ENCODE measurements at places on chromosomes 16 and 17.
A peak's percentile ranks its signal among the peaks of the same experiment; 100 is the strongest.

GRCh38 chr17:56597495-56597990 lies 4.0 kb downstream of the NOG start:
- DNase-seq = no peak

GRCh38 chr17:66547151-66547865 lies 244.9 kb downstream of the PRKCA start:
- DNase-seq = no peak

- DNase-seq = peak; percentile 72
Observed at GRCh38 chr17:75295201-75296158, 6.2 kb upstream of the SLC25A19 start.

- no peak for DNase-seq
Observed at GRCh38 chr16:12201216-12201615, 224.7 kb downstream of the SNX29 start.

DNA sequence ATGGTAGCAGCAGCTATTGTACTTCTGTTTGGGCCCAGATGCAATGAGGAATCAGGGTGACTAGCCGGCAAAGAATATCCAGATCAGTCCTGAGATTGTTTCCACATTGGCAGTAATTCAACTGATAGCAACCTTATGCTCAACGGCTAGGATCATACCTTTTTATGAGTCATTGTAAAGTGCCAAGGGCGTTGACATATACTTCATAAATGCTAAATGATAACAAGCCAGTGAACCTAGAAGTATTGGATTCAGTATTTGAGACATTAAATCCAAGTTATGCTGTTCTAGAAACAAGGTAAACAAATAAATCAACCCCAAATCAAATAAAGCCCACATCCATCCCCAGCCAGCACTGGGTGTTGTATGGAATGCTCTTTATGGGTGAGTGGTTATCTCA lies 207.1 kb upstream of the ZFHX3 start:
- no peak for DNase-seq

DNA sequence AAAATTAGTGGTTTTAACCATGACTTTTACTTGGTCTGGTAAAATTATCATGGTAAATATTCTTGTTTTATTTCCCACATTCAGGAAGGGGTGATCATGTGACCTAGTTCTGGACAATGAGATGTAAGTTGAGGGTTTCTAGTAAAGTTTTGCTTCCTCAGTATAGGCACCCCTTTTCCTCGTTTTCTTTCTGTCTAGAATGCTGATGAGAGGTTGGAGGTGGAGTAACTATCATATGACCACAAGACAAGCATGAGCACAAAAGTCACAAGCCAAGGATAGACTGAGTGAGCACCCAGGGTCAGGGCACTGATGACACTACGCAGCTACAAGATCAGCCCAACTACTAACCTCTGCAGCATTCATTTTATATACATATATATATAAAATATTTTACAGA lies 53.9 kb downstream of the MYO1D start:
- DNase-seq = no peak

DNA sequence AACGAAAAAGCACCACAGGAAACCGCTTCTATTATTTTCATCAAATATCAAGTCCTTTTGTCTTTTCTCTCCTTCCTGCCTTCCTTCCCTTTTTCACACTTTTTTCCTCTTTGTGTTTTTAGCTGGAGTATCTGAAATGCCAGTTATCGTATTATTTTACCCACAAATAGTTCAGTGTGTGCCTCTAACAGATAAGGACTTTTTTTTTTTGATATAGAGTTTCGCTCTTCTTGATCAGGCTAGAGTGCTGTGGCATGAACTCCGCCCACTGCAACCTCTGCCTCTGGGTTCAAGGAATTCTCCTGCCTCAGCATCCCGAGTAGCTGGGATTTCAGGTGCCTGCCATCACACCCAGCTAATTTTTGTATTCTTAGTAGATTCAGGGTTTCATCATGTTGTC lies 10.7 kb downstream of the DNAAF1 start:
- no peak for DNase-seq

- no peak for DNase-seq
Observed at GRCh38 chr17:80890196-80890920, 101.3 kb upstream of the CHMP6 start.

GRCh38 chr16:30447512-30448226 lies 2.0 kb upstream of the SEPHS2 start:
- DNase-seq = no peak

Measured in GM10248 (cell line).